ENCODE measurements at places on chromosomes 12 and 14.

DNA sequence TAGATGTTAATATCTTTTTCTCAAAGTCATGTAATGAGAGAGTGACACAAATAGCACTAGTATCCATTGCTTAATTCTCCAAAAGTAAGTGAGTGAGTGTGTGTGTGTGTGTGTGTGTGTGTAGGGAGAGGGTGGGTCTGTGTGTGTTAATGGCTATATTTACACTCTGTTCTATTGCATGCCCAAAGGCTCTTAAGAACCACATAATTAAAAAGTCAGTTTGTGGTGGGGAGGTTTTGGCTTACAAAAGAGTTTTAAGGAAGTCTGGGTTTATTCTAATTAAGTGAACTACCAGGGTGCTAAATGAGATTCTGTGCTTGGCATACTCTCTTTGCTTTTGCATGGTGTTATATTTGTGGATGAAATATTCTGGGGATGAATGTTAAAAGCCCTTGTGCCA, 1897.6 kb upstream of the FLRT2 start:
- ATAC-seq = no peak

GRCh38 chr12:103657331-103657730, 70.3 kb downstream of the STAB2 start:
- no peak for ATAC-seq

DNA sequence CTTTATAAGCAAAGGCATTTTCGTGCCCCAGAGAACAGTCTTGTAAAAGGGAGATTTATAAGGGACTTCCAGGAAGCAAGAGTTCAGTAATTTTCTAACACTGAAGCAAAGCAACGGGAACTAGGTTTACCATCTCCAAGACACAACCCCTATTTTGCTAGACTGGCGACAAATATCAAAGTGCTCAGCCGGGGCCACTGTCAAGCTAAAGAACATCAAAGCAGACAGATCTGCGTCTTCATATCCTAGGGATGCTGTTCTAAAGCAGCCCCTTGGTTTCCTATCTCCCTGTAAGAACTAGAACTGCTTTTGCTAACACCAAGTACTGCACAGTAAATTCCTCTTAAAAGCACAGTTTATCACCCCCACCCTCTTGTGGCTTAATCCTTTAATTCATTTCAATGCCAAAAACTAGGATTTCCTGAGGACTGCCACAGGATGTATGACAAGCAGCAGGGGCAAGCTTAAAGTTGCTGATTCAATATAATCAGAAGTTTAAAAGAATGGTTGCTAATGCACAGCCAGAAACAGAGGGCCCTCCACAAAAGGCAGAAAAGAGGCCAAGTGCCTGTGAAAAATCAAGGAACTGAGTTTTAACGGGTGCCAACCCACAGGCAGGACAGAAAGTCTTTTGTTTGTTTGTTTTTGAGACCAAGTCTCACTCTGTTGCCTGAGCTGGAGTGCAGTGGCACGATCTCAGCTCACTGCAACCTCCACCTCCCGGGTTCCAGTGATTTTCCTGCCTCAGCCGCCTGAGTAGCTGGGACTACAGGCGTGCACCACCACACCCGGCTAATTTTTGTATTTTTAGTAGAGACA, 44.0 kb upstream of the ISM2 start:
- ATAC-seq = peak; percentile 62

DNA sequence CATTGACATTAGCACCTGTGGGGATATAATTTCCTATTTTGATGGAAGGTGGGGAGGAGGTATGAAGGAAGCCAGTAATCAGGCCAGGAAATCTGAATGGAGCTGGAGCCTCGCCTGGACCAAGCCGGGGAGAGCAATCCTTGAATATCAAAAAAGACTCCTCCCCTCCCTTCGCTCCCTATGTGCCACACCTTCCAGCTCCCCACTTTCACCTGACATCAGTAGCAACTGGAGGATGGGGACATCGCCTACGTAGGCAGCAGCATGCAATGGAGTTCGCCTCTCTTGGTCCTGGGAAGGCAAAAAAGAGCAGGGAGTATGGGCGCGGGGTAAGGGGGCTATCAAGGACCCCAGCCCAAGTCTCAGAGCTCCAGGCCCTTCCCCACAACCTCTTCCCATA, 1.1 kb downstream of the ANKRD52 start:
- no peak for ATAC-seq

GRCh38 chr14:40252817-40253447, 820.7 kb upstream of the FBXO33 start:
- ATAC-seq = no peak

DNA sequence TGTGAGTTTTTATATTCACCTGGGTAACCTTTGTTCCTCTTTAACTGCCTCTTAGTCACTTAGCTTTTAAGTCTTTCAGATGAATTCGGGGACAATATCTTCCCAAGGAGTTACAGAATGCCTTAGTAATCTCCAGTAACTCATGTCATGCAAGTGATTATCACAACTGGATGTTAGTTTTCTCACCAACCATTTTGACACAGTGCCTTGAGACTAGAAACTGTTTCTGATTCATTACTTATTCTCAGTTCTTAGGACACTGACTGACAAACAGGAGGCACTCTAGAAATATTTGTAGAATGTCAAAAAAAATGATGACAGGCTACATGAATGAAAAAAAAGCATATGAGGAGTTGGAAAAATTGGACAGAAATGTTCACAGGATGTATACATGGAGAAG, 335.1 kb downstream of the ACSS3 start:
- no peak for ATAC-seq

- ATAC-seq = no peak
Observed at GRCh38 chr14:65565948-65566347, 153.4 kb downstream of the FUT8 start.

DNA sequence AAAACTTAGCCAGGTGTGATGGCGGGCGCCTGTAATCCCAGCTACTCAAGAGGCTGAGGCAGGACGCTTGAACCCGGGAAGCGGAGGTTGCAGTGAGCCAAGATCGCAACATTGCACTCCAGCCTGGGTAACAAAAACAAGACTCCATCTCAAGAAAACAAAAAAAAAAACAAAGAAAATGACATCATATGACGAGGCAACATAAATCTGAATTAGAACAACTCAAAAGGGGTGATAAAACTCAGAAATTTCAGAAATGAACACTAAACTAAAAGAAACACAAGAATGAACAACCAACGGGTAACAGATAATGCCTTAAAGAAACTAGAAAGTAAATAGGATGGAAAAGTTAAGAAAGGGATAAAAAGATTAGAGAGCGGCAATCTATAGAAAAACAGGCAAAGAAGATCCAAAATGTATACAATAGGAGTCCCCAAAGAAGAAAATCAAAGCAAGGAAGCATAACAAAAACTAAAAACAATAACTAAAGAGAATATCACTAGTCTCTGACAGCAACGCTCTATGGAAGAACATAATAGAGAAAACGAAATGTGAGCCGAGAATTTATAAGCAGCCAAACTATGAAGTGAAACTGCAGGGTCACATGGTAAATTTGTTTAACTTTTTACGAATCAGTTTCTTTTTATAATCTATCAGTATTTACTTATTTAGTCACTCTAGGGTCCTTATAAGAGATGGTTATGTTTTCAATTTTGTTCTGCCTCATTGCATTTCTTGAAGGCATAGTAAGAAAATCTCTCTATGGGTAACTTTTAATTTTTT, 45.7 kb downstream of the SPPL3 start:
- no peak for ATAC-seq

DNA sequence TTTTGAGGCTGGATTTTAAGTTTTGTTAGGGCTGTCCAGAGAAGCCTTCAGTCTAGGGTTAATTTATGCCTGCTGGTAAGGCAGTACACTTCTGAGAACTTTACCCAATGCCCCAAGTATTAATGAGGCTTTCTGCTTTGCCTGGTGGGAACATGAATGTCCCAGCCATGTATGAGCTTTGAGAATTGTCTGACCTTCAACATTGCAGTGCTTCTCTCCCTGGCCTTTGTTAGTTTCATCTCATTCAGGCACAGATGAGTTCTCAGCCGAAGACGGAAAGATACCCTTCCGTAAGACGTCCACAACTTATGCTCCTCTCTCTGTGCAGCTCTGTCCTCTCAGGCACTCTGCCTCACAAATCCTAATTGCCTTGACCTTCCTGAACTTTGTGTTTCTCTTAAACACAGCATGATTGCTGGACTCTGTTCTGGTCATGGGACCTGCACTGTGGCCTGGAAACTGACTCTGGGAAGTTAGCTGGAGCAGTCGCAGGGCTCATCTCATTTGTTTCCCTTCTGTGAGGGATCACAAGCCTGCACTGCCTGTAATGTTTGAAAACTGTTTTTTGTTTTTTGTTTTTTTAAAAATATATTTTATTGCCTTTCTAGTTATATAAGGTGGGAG, 15.7 kb downstream of the CHPT1 start:
- ATAC-seq = peak; percentile 79

- ATAC-seq = peak; percentile 46
Observed at GRCh38 chr14:42469637-42470426, 863.2 kb downstream of the LRFN5 start.

DNA sequence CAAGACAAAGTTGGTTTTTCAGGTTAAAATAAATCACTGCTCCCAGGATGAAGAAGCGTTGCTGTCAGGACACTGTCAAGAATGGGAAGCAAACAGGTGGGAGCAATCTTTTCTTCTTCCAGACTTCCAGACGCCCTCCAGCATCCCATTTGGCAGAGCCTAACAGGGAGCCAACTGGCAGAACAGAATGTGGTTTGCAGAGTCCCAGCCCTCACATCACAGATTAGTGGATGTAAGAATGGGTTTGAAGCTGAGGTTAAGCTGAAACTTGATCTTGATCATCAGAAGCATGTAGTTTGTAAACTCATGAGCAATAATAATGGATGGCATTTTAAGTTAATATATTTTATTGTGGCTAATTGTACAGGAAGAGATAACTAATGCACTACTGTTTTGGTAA, 636.4 kb downstream of the SLC6A15 start:
- no peak for ATAC-seq

- ATAC-seq = no peak
Observed at GRCh38 chr14:33282331-33283230, 343.9 kb downstream of the NPAS3 start.

- ATAC-seq = no peak
Observed at GRCh38 chr12:22172501-22172900, 126.5 kb downstream of the CMAS start.

GRCh38 chr12:48007206-48007605, 2.9 kb upstream of the COL2A1 start:
- ATAC-seq = no peak

GRCh38 chr14:81172881-81173280, 47.9 kb downstream of the GTF2A1 start:
- no peak for ATAC-seq

- no peak for ATAC-seq
Observed at GRCh38 chr12:19792028-19792427, 352.7 kb downstream of the AEBP2 start.

DNA sequence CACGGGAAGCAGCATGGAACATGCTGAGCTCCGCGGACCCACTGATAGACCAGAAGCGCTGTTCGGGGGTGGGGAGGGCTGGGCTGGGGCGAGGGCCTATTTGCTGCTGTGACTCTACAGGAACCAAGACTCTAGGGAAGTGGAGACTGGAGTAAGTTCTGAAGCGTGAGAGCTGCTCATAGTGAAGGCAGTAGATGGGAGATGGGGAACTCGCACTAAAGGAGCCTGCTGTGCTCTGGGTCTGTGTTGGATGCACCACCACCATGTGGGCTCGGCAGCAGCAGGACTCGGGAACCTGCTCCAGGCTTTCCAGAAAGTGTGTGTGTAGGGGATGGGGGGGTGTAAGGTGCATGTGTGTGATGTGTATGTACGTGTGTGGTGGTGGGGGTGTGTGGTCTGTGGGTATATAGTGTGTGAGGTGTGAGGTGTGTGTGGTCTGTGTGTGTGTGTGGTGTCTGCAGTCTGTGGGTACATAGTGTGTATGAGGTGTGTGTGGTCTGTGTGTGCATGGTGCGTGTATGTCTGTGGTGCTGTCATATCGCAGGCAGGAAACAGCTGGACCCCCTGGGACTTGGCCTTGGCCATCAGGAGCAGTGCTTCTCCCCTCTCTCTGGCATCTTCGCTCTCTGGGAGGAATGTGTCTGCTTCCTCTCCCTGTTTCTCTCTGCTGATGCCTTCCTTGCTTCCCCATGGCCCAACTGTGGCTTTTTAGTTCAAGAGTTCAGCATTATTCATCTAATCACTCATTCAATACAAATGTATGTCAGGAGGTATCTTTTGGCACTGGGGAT, 378.9 kb downstream of the FUT8 start:
- ATAC-seq = no peak

GRCh38 chr12:121970581-121971300, 50.9 kb upstream of the BCL7A start:
- ATAC-seq = no peak

GRCh38 chr14:95533822-95534221, 1.0 kb upstream of the GLRX5 start:
- no peak for ATAC-seq

DNA sequence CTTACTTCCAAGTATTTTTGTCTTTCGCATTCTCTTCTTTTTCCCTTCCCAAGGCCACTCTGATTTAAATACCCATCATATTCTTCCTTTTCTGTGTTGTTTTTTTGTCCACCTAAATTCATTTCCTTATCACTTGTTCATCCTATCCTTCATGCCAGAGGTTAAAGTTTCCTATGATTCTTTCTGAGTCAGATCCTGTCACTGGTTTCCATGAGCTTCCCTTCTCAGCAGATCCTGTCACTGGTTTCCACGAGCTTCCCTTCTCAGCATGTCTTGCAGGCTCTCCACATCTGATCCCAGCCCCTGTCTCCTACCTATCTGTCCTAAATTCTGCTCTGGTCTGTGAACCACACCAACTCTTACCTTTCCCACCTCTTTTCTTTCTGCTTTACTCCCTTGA, 311.8 kb upstream of the RGS6 start:
- no peak for ATAC-seq

GRCh38 chr12:99087278-99087677, 442.2 kb downstream of the APAF1 start:
- ATAC-seq = no peak

DNA sequence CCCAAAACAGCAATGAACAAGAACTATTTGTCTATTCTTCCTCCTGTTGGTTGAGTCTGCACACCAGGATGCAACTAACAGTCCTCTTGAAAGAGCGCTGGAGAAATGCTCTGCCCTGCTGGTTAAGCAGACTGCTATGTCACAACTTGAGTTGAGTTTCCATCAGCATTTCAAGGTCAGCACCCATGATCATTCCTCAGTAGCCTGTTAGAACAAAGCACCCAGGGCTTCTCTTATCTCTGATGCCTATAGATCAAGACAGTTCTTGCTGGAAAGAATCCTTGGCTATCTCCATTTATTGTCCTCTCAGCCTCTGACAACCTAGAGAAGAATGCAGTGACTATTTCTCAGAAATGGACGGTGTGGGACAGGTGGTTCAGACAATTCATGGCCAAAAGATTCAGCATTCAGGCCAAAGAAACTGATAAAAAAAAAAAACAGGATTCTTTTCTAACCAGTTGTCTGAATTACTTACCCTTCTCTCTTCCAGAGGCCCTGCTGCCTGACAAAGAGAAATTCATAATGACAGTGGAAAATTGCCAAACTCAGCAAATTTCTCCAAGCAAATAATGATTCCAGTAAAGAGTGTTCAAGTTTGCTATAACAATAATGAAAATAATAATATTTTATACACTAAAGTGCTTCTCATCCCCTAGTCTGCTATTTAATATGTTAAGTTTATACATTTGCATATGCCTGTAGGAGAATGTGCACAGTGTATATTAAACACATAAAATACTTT, 306.7 kb downstream of the EMP1 start:
- ATAC-seq = no peak

Data from gastroesophageal sphincter (tissue), 4 donors.